ENCODE measurements at places on chromosomes 6 and 20.
A peak's percentile ranks its signal among the peaks of the same experiment; 100 is the strongest.

GRCh38 chr6:167588920-167589614, 237.6 kb upstream of the AFDN start:
- H3K4me3 ChIP-seq = no peak overlapping the region
- H3K27me3 ChIP-seq = peaks cover 9% of the 10 kb centered on the region
- no peak for DNase-seq
- H3K27ac ChIP-seq = no peak overlapping the region
- H3K4me1 ChIP-seq = no peaks in the 10 kb centered on the region

- no peaks in the 10 kb centered on the region for H3K4me1 ChIP-seq
- no peak overlapping the region for H3K27ac ChIP-seq
- DNase-seq = no peak
- no peak overlapping the region for H3K4me3 ChIP-seq
- no peaks in the 10 kb centered on the region for H3K27me3 ChIP-seq
- H3K36me3 ChIP-seq = peaks cover 48% of the 10 kb centered on the region
Measured at GRCh38 chr20:10565922-10566897, 107.6 kb downstream of the JAG1 start.

GRCh38 chr6:132354517-132355167, 46.6 kb downstream of the MOXD1 start:
- peak; percentile 81 for DNase-seq
- H3K36me3 ChIP-seq = peaks cover 16% of the 10 kb centered on the region
- peak overlapping the region; percentile 91 for H3K27ac ChIP-seq
- no peaks in the 10 kb centered on the region for H3K27me3 ChIP-seq

- no peaks in the 10 kb centered on the region for H3K4me1 ChIP-seq
- no peaks in the 10 kb centered on the region for H3K36me3 ChIP-seq
- no peak overlapping the region for H3K27ac ChIP-seq
- peaks cover 4% of the 10 kb centered on the region for H3K27me3 ChIP-seq
- no peak overlapping the region for H3K4me3 ChIP-seq
- no peak for DNase-seq
Measured at GRCh38 chr20:43973671-43974450, 59.2 kb downstream of the TOX2 start.

GRCh38 chr6:113750151-113750855, 106.8 kb upstream of the MARCKS start:
- H3K27ac ChIP-seq = peak overlapping the region; percentile 14
- H3K36me3 ChIP-seq = no peaks in the 10 kb centered on the region
- no peaks in the 10 kb centered on the region for H3K27me3 ChIP-seq
- no peak for DNase-seq
- peaks cover 26% of the 10 kb centered on the region for H3K4me1 ChIP-seq
- H3K4me3 ChIP-seq = no peak overlapping the region
